ENCODE measurements at places on chromosomes 5 and 9. TPM values are rescaled to one million over a fixed set of nuclear protein-coding genes. Genes with fewer than 3 reads are reported as not detected.

Gene PPIC
- 66.4 TPM for total RNA-seq

Gene SPINK1
- 0.33 TPM for total RNA-seq

Gene MGAT4B
- total RNA-seq = 146 TPM

Gene PCDHA12
- 0.11 TPM for total RNA-seq

Gene DBH
- total RNA-seq = not detected

Gene PCDHGB6
- 2.9 TPM for total RNA-seq

Gene IFNB1
- not detected for total RNA-seq

Gene IFNA21
- total RNA-seq = not detected

Gene WDR38
- total RNA-seq = not detected

Gene SLC4A9
- total RNA-seq = not detected

Gene OR1Q1
- not detected for total RNA-seq

Gene TXNDC8
- total RNA-seq = not detected

Gene CCL27
- total RNA-seq = not detected

Gene NIM1K
- 1.2 TPM for total RNA-seq

Gene DMRTA1
- total RNA-seq = 1.5 TPM

Gene IFT74
- total RNA-seq = 20.9 TPM

Gene OR1J2
- not detected for total RNA-seq

Gene ADAMTSL1
- 60.6 TPM for total RNA-seq
